NCI-H460 (cell line): ENCODE measurements at places on chromosomes 12 and 14.

DNA sequence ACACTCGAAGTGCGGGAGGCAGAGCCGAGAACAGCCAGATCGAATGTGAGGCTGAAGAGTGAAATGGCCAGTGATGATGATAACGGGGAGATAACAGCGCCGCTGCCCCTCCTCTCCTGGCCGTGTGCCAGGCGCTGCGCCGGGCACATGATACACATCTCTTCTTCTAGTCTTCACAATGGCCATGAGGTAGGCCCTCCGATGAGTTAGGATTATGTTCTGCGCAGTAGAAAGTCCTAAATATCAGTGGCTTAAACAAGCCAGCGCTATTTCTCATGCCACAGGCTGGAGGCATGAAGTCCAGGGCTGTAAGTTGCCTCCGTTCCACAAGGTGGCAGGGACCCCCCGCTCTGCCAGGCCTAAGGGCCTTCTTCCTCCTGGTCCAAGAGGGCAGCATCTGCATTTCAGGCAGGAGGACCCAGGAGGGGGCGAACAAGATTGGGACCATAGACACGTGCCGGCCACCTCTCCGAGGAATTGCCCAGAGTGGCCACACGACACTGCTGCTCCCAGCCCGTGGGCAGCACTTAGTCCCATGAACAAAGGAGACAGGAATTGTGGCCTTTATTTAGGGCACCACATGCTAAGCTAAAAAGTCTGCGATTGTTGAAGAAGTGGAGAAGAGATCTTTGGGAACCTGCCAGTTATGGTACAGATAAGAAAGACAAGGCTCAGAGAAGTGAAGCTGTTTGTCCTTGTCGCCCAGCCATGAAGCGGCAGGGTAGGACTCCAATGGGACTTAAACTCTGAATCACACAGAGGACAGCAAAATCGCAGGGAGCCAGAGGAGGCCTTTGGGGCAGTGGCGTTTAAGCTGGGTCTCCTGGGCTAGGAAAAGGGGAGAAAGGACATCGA is 10.9 kb upstream of the HVCN1 start:
- no peak for DNase-seq

- DNase-seq, result peak; percentile 84
Observed at GRCh38 chr14:104826189-104826860, 25.4 kb downstream of the ZBTB42 start.

DNA sequence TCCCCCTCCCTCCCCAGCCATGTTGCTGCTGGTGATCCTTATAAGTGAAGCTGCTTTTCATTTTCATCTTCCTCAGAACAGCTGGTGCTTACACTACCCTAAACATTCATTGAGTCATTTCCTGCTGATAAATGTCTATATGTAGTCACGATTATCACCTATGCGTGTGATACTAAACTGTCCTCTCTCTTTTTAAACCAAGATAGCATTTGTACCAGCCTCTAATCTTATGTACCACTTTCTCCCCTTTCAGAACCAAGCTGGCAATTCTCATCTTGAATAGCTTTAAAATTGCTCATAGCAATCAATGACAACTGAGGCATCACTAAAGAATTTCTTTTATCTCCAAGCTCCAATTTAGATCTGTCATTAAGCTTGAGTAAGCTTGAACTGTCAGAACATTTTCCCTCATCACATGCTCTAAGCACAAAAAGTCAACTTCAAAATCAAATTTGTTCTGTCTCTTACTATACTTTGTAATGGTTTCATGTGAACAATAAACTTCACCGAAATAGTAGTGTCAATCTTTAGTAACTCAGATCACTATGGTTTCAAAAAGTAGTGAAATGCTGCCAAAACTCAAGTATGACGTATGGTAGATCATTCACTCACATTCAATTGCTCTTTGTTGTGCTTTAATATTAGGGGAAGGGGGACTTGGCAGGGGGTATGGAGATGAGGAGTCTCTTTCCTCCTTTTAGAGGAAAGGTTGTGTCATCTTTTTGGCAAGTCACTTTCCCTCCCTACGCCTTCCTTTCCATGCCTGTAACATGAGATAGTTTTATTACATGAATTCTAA is 178.1 kb upstream of the NOVA1 start:
- DNase-seq, result no peak

- DNase-seq, result no peak
Observed at GRCh38 chr14:55722054-55722453, 142.0 kb downstream of the KTN1 start.

- DNase-seq, result no peak
Observed at GRCh38 chr14:70832561-70833305, 23.4 kb upstream of the MAP3K9 start.

GRCh38 chr12:89239534-89239933 is 112.8 kb downstream of the DUSP6 start:
- DNase-seq, result no peak

GRCh38 chr12:132486576-132486975 is 3.4 kb upstream of the FBRSL1 start:
- DNase-seq, result no peak

DNA sequence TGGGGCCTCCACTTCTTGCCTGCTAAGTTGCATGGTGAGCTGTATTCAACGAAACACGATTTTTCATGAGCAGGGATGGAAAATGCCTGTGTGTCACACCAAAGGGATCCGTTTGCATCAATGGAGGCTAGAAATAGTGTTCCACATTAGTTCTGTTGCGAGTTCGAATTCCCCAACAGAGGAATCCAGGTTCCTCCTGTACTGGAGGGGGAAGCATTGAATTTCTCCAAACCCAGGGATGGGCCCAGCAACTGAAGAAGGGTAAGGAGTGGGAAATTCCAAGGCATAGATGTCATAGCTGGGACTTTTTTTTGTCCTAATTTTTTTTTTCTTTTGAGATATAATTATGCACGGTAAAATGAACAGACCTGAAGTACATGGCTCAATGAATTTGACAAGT is 336.2 kb downstream of the DPF3 start:
- no peak for DNase-seq

GRCh38 chr12:28409892-28410291 is 219.6 kb downstream of the CCDC91 start:
- DNase-seq, result no peak

GRCh38 chr14:24366721-24367513 is 1.1 kb upstream of the NFATC4 start:
- peak; percentile 92 for DNase-seq

GRCh38 chr12:98109266-98109665 is 406.1 kb upstream of the TMPO start:
- DNase-seq, result no peak

- peak; percentile 11 for DNase-seq
Observed at GRCh38 chr14:86481104-86481503, 951.2 kb downstream of the FLRT2 start.

- DNase-seq, result no peak
Observed at GRCh38 chr12:131915000-131915689, 13.9 kb upstream of the PUS1 start.

GRCh38 chr14:91317381-91318308 is 73.1 kb upstream of the GPR68 start:
- no peak for DNase-seq

- DNase-seq, result peak; percentile 13
Observed at GRCh38 chr12:32947206-32948067, 50.9 kb upstream of the PKP2 start.

DNA sequence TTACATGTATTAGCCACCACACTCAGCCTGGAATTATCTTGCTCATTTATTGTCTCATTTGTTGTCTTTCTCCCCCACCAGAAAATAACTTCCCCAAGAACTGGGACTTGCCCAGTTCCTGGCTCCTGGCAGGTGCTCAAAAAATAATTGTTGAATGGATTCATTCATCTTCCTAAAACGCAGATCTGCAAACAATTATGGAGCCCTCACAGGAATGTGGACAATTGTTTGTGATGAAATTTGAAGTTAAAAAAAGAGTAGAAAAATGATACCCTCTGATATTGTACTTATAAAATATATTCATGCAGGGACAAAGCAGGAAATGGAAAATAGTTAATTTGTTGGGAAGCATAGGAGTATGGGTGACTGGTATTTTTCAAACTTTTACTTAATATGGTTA is 60.7 kb upstream of the MAP1LC3B2 start:
- DNase-seq, result no peak

DNA sequence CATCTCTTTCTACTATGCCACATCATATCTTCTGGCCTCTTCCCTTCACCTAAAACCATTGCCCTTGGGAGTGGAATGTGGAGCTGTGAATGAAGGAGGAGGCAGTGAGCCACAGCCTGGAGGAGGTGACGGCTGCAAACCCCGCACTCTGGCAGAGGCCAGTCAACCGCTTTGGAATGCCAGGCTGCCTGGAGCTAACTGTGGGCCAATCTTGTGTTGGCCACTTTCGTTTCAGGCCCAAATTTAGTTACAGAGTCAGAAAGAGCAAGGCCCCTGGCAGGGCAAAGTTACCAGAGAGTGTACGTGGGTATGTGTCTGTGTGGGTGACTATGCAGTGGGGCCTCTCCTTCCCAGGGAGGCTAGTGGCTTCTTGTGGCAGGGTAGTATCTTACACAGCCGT is 40.1 kb downstream of the CACNA1C start:
- DNase-seq, result no peak

DNA sequence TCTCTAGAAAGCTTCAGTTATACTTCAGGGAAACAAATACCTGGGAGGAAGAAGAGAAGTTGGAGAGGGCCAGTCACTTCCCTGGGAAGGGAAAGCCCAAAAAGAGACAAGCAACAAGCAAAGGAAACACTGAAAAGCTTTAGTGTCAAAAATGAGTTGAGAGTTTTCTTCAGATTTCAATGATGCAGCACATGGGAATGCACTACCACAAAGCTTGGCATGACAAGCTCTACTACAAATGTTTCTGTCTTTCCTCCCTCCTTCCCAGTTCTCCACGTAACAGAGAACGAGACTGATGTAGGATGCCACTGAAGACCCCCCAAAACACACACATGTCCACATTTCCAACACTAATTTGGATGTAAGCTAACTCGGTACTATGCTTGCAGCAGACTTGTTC is 26.8 kb upstream of the ADAMTS20 start:
- no peak for DNase-seq

GRCh38 chr12:129937426-129937825 is 33.6 kb upstream of the TMEM132D start:
- no peak for DNase-seq

- peak; percentile 87 for DNase-seq
Observed at GRCh38 chr14:23555882-23556699, at the start of gene THTPA. Gene THTPA (plus strand): TSS chr14:23556271. CDS start chr14:23556758, 487 bp downstream.

DNA sequence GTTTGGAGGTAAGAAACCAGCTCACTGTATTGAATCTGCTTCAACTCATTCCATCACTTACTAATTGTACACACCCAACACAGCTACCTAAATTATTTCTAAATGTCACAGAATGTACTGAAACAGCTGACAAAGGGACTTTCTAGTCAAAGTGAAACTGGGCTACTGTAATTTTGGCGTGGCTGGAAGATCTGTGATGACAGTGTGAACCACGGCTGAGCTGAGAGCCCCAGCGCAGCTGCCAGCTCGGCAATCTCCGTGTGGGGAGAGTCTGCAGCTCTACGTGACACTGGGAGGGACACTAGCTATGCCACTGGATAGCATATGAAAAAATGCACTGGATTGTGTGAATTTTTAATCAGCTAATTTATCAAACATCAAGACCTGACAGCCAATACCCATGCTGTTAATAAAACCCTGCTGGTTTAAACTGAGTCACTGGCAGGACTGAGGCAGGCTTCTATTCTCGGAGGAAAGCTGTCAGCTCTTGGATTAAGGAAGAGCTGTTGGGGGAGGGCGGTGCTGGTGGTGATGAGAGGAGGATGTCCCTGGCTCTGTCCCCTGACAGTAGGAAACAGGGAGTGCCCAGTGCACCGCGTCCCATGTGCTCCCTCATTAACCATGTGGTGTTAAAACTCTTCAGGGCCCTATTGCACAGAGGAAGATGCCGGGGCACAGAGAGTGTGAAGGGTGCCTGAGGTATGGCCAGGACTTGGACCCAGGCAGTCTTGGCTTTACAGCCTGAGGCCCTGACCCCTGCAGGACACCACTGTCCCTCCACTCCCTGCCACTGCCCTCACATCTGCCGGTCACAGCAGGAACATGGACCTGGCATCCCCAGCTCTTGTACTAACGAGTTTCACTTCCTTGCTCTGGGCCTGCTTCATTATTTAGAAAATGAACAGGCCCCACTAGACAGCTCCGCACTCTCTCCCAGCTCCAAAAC is 13.3 kb downstream of the SLC15A4 start:
- DNase-seq, result no peak

GRCh38 chr12:5720381-5721005 is 224.6 kb downstream of the ANO2 start:
- no peak for DNase-seq

DNA sequence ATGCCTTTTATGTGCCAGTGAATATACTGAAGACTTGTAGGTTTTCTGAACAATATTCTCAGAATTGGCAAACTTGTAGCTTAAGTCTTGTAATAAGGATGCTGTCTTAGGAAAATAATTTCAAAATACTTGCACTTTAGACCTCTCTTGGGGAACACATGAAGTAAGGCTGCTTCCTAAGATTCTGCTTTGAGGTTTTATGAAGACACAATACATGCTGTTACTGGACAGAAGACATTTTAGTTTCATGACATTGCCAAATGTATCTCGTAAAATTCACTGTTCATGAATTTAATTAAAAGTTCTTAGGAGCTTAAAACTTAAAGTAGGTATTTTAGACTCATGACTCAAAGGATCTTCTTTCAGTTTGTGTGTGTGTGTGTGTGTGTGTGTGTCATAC is 80.7 kb downstream of the RAD51B start:
- DNase-seq, result no peak

DNA sequence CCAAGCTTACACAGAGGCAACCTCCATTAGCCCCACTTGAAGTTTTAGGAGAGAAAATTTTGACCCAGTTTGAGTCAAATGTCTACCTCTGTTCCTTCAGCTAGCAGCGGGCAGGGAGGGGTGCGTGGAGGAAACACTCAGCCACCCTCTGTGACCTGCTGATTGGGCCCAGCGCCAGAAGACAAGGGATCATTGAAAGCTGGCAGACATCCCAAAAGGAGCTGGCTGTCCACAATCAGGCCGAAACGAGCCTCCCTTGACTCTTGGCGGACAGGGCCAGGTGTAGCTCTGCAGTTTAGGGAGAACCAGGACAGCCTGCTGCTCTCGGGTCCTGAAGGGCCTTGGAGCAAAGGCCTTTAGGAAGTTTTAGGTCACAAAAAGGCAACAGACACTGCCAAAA is 41.3 kb downstream of the CD9 start:
- DNase-seq, result no peak

- DNase-seq, result no peak
Observed at GRCh38 chr14:67942080-67942710, 122.6 kb downstream of the RAD51B start.

DNA sequence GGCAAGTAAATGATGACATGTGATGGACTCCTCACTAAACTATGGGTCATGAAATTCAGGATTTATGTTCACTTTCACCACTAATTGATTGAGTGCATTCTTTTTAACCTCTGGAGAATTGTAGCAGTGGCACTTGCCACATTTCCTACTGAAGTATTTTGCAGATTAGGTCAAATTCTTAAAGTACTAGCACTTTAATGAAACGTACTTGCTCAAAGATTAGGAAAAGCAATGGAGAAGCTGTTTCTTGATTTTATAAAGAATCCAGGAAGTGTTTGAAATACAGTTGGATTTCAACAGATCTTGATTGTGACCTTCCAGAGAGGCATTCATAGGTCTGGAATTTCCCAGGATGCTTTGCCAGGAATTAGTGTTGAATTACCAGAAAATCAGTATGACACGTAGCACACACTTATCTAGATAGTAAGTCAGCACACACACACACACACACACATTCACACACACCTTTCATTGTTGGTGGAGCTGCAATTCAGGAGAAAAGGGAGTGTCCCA is 162.6 kb downstream of the MYRFL start:
- peak; percentile 34 for DNase-seq
